ENCODE measurements at places on chromosomes 3 and 15.

- DNase-seq: no peak
Measured at GRCh38 chr3:17625133-17625532, 117.3 kb downstream of the TBC1D5 start.

- DNase-seq: no peak
Measured at GRCh38 chr3:55893045-55893664, 406.0 kb upstream of the WNT5A start.

GRCh38 chr3:156460206-156460611 lies 94.7 kb downstream of the SSR3 start:
- DNase-seq: no peak

DNA sequence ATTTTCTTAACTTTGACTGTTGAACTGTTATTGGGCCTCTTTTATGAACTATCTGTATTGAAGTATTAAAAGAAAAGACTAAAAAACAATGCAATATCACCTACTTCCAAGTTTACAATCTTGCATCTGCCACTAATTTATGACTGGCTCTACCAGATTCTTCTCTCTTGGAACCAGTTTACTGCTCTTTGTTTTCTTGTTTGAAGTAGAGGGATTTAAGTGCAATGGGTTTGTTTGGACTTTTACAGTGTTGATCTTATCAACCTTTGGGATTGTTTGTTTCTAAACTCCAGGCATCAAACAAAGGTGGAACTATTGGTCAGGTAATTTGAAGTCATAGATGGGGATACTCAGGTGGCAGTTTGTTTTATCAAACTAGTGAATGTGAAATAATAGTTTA lies 43.0 kb upstream of the MEIS2 start:
- no peak for DNase-seq

DNA sequence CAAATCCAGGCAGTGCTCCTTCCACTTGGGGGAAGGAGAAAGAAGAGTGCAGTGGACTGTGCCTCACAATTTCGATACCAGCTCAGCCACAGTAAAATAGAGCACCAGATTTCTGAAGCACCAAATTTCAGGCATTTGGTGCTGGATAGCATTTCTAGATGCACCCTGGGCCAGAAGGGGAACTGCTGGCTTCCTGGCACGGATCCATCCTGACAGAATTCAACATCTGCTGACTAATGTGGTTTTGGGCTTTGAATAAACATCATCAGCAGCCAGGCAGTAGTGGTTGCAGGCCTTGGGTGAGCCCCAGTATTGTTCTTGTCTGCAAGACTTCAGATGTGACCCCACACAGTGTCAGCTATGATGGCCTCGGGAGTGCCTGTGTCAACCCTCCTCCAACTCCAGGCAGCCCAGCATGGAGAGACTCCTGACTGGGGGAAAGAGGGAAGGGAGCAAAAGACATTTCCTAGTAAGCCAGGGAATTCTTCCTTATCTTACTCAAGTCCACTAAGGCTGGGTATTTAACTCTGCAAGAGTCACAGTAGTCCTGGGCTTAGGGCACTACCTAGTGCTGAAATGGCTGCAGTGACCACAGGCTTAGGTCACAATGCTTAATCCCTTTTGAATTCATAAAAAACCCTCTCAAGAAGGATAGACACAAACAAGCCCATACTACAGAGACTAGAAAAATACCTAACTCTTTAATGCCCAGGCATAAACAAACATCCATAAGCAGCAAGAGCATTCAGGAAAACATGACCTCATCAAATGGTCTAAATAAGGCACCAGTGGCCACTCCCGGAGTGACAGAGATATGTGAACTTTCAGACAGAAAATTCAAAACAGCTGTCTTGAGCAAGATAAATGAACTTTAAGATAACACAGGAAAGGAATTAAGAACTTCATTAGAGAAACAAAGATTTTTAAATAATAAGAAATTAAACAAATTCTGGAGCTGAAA lies 74.7 kb downstream of the SPATA16 start:
- DNase-seq: no peak

GRCh38 chr3:122213650-122214049 lies 30.2 kb downstream of the CASR start:
- DNase-seq: no peak

GRCh38 chr3:96209699-96210098 lies 604.7 kb upstream of the EPHA6 start:
- no peak for DNase-seq

GRCh38 chr3:136862617-136863322 lies 762 bp downstream of the NCK1 start:
- no peak for DNase-seq

- no peak for DNase-seq
Measured at GRCh38 chr3:110881069-110881468, 190.5 kb upstream of the NECTIN3 start.

- DNase-seq: no peak
Measured at GRCh38 chr3:98584547-98584946, 8.9 kb downstream of the CPOX start.

- DNase-seq: peak; percentile 67
Measured at GRCh38 chr15:25710184-25710583, 152.9 kb downstream of the ATP10A start.

DNA sequence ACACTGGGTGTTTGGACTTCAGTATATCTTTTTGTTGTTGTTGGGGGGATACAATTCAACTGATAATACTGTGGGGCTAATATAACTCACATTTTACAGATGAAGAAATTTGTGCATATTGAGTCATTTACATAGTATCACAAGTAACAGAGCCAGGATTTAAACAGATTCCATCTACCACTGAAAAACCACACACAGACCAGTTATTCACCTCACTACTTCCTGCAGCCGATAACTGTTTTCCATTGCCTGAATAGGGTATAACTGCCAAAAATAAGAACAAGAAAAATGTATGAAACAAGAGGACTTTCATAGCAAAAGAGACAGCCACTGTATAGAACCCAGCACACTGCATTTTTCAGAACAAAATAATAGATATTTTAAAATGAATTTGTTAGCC lies 215.8 kb upstream of the CNTN6 start:
- DNase-seq: no peak

- DNase-seq: no peak
Measured at GRCh38 chr3:144859161-144859560, 887.5 kb downstream of the DIPK2A start.

DNA sequence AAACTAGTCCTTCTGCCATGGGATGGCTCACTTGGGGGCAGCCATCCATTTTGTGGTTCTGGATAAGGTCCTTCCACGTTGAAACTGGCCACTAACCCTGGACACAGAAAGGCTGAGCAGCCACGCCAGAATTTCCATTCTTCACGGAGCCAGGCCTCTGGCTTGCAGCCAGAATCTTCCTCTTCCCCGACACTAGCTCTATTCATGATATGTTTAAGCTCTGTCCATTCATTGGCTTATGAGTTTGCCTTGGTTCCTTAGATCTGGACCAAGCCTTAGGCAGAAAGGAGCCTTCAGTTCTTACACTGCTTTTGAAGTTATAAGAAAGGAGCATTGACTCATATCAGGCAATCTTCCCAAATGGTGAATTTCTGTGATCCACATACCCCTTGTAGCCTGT lies 288.4 kb upstream of the GOLGA6L4 start:
- no peak for DNase-seq

GRCh38 chr3:113832477-113833164 lies 6.0 kb upstream of the GRAMD1C start:
- DNase-seq: no peak

DNA sequence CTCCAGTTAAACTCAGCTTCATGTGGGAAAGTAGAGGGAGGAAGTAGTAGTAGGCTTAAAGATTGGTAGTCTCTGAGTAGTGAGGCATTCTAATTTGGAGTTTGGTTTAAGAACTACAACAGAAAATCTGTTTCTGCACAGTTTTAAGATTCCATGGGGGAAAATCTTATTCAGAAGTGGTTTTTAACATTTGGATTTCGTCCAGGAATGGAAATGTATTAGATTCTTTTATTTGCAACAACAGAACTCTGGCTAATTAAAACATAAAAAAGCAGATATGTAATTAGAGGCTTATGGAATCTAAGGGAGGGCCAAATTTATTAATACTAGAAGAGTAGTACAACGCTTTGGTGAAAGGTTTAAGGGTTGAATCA lies 36.0 kb downstream of the NECTIN3 start:
- DNase-seq: no peak

DNA sequence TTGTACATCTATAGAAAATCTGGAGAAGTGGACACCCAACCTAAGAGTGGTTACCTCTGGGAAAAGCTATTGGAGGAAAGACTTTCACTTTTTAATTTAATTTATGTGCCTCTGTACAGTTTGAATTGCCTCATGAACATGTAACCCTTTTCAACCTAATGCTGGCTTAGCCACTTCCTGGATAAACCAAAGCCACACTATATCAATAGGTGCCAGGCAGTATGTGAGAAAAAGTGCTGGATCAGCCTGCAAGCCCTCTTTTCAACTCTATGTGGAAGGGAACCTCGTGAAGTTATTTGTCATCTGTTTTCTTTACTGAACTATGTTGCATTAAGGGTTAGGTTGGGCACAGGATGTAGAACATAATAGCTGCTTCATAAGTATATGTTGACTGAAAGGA lies 9.3 kb upstream of the TOPAZ1 start:
- DNase-seq: no peak

DNA sequence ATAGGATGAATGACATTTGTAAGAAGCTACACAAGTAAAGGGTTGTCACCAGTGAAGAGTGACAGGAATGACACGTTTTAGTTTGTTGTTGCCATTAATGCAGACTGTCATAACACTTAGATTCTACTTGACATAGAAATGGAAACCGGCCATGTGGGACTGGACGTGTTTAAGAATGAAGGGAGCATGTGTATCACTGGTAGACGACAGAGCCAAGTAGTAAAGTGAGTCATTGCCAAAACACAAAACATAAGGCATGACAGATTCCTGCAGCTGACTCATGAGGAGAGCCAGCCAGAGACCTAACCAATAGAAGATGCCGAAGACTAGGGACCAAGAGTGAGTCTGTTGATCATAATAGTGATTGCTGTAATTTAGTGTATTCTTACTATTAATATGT lies 106.2 kb upstream of the PLAAT1 start:
- no peak for DNase-seq

- DNase-seq: no peak
Measured at GRCh38 chr3:125123451-125124305, 67.9 kb upstream of the HEG1 start.

GRCh38 chr15:58839485-58839884 lies 68.4 kb downstream of the MINDY2 start:
- DNase-seq: no peak

GRCh38 chr3:9420850-9421549 lies 23.6 kb downstream of the SETD5 start:
- no peak for DNase-seq

Measured in progenitor cell of endocrine pancreas (in vitro differentiated cells).